NCI-H1048 (cell line): ENCODE measurements at places on chromosomes 1 and 21.

DNA sequence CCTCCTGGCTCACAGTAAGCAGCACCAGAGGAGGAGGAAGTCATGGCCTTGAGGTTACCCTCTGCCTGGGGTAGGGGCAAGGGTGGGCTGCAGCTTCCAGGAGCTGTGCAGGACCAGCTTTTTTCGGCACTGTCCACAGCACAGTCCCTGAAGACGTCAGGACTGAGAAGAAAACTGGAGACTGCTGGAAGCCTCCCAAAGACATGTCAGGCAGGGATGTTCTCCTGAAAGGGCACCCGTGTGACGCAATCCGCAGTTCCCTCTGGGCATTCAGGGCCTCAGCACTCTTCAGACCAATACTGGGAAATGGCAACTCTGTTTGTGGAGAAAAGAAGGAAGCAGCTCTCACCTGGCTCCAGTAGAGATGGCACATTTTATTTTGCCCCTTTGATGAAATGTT, 64.8 kb upstream of the TENT5C start:
- no peak for DNase-seq

DNA sequence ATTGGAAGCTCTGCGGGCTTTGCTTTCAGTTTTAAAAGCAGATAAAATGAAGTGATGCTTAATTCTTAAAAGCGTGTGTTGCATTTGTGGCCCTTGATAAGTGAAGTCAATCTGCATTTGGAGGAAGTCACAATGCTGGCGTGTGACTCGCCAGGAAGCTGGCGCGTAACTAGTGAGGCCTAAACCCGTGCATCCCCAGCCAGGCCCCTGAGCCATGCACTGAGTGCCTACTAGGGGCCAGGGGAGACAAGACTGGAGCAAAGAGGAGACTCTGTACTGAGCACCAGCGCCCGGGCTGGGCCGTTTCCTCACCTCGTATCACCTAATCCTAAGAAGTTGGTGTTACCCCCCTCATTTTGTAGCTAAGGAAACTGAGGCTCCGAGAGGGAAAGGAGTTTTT, 4.6 kb upstream of the DDOST start:
- DNase-seq: no peak

- no peak for DNase-seq
These were observed 25.9 kb downstream of the IL12RB2 start for GRCh38 chr1:67333603-67334002.

GRCh38 chr21:33980276-33980916, 64.8 kb upstream of the ATP5PO start:
- DNase-seq: no peak

DNA sequence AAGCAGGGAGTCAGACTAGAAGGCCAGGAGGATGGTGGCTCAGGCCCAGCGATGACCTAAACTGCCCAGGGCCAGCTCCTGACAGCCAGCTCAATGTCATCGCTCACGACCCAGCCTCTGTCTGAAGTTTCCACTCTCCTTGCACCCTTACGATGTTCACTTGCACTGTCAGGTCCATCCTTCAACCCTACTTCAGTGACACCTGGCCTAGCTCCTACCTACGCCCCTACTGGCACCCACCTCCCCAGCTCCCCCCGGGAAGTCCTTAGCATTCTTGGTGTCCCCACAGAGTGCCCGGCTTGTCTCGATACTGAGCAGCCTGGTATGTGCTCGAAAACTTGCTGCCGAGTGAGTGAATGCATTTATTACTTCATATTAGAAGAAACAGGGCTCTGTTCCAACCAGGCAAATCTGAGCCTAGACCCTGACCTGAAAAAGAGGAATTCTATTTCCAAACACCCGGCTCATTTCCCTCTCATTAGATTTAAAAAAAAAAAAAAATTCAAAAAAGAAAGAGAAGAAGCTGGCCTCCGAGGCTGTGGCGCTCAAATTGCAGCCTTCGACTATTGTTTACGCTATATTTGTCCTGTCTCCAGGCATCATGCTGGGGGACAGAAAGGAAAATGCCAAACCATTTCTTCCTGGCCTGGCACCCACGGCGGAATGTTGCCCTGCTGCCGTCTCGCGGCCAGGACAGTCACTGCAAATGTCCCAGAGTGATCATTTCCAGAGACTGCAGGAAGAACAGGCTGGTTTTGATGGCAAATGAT, 29.8 kb upstream of the LRRC38 start:
- DNase-seq: no peak

GRCh38 chr1:178532392-178532791, 19.5 kb downstream of the TEX35 start:
- DNase-seq: peak; percentile 93

DNA sequence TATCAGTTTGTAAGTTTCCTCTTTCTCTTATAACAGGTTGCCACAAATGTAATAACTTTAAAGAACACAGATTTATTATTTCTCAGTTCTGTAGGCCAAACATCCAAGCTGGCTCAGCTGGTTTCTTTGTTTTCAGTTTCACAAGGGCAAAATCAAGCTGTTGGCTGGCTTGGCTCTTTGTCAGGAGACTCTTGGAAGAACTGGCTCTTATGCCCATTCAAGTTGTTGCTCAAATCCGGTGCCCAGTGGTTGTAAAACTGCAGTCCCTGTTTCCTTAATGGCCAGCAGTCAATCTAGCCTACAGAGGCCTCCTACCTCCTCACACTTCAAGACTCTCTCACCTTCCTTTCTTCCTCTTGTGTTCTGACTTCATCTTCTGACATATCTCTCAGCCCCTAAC, 1171.0 kb downstream of the MRPL39 start:
- DNase-seq: no peak

DNA sequence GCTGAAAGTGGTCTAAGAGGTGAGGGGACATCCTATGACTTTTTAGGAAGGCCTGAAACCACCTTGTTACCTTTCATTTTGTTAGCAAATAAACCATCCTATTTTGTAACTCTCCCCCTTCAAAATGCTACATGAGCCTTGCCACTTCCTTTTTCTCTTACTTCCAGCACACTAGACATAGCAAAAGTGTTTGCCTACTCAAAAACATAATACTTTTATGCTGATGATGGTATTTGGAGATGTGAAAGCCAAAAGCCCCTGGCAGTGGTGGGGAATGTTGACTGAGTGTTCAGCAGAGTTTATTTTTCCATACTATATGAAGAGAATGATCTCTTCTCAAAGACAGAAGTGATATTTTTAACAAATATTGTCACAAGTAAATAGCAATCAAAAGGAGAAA, 134.2 kb downstream of the EDEM3 start:
- DNase-seq: no peak

- DNase-seq: no peak
These were observed 163.0 kb downstream of the GRIK3 start for GRCh38 chr1:36871146-36871971.

GRCh38 chr21:28688381-28688780, 304.3 kb downstream of the LTN1 start:
- DNase-seq: no peak

DNA sequence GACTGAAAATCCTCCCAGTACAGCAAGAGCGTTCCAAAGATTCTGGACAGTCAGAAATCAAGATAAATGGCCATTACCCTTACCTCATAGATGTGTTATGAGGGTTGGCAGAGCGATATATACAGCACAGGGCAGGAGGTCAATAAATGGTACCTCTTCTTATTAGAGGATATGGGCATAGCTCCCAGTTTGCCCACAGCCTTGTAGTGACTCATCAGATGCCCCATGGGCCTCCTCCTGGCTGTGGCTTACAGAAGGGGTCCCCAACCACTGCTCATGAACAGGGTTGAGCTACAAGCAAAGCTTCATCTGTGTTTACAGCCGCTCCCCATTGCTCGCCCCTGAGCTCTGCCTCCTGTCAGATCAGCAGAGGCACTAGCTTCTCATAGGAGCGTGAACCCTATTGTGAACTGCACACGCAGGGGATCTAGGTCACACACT, 7.3 kb upstream of the IFNGR2 start:
- no peak for DNase-seq

DNA sequence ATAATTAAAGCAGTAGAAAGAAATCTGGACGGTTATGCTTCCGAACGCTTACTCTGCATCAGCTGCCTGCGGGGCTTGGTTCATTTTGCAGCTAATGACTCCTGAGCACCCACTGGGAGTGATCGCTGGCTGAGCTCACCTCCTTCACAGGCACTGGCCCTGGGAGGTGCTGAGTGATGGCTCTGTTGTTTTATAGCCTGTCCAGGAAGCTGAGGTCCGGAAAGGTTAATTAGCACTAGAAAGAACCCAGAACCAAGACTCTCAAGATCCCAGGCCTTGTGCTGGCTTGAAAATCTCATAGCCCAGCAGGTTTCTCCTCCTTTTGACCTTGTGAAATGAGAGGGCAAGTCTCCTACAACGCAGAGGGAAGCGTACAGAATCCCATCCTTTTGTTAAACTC, 226.2 kb downstream of the AJAP1 start:
- DNase-seq: no peak
